Ovary (tissue), 10 donors: ENCODE measurements at places on chromosomes 5 and 9. TPM values are rescaled to one million over a fixed set of nuclear protein-coding genes. Genes with fewer than 3 reads are reported as not detected.
A peak's percentile ranks its signal among the peaks of the same experiment; 100 is the strongest.

- DNase-seq: no peak
- H3K27me3 ChIP-seq: no peaks in the 10 kb centered on the region
- H3K4me3 ChIP-seq: no peak overlapping the region
- H3K36me3 ChIP-seq: no peaks in the 10 kb centered on the region
- peaks cover 2% of the 10 kb centered on the region for H3K4me1 ChIP-seq
Observed at GRCh38 chr5:139116100-139116655, 82.0 kb downstream of the SIL1 start.

GRCh38 chr9:132708239-132708638 is 38.0 kb downstream of the GTF3C4 start:
- no peak overlapping the region for H3K27ac ChIP-seq
- H3K36me3 ChIP-seq: no peaks in the 10 kb centered on the region
- no peak overlapping the region for H3K4me3 ChIP-seq

DNA sequence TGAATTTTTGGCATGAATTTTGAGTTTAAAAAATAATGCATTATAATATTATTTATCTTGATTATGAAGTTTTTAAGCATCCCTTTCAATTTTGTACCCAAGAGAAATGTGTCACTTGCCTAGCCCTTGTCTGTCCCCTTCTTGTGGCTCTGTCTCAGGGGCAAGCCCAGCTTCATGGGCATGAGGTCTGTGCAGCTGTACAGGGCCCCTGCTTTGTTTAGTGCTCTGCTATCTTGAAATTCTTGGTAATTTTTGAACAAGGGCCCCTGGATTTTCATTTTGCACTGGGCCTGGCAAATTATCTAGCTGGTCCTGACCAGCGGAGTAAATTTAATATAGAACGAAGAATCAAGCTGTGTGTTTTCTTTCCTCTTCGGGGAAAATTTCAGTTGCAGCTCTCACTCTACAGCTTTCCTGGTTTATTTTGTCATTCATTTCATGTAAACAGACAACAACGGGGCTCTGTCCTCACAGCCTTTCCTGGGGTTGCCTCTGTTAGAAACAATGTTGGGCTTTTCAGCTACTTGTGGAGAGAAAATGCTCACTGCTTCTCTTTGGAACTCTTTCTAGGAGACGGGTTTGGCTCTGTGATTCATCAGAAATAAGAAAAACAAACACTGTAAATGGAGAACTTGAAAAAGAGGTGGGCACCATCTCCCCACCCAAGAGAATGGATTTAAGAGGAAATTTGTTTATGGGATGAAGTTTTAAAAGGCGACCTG is 41.1 kb downstream of the LIX1 start:
- H3K36me3 ChIP-seq: no peaks in the 10 kb centered on the region
- H3K4me3 ChIP-seq: no peak overlapping the region
- no peaks in the 10 kb centered on the region for H3K27me3 ChIP-seq
- no peaks in the 10 kb centered on the region for H3K4me1 ChIP-seq
- no peak overlapping the region for H3K27ac ChIP-seq

- no peaks in the 10 kb centered on the region for H3K27me3 ChIP-seq
- no peaks in the 10 kb centered on the region for H3K4me1 ChIP-seq
- DNase-seq: no peak
- H3K36me3 ChIP-seq: no peaks in the 10 kb centered on the region
- no peak overlapping the region for H3K4me3 ChIP-seq
Observed at GRCh38 chr5:159836691-159837090, 79.6 kb upstream of the ADRA1B start.

DNA sequence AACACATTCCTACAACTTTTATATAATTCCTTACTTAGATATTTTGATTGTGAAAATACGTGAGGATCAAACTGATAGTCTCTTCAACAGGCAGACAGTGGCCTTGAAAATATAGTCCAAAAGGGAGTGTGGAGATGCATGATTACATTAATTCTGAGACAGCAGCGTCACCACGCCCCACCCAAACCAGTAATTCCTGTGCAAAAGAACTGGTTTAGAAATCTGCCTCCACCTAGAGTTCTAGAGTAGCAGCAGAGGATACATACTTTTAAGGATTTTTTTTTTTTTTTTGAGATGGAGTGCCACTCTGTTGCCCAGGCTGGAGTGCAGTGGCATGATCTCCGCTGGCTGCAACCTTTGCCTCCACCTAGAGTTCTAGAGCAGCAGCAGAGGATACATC is 1.6 kb upstream of the TUT7 start:
- DNase-seq: no peak
- no peaks in the 10 kb centered on the region for H3K27me3 ChIP-seq
- no peaks in the 10 kb centered on the region for H3K36me3 ChIP-seq

GRCh38 chr5:131373265-131373664 is 109.4 kb downstream of the CDC42SE2 start:
- H3K4me1 ChIP-seq: peaks cover 2% of the 10 kb centered on the region
- H3K4me3 ChIP-seq: no peak overlapping the region
- H3K27ac ChIP-seq: no peak overlapping the region
- no peaks in the 10 kb centered on the region for H3K27me3 ChIP-seq
- no peaks in the 10 kb centered on the region for H3K36me3 ChIP-seq

- H3K27ac ChIP-seq: no peak overlapping the region
- peaks cover 4% of the 10 kb centered on the region for H3K4me1 ChIP-seq
- no peak overlapping the region for H3K4me3 ChIP-seq
- no peak for DNase-seq
- no peaks in the 10 kb centered on the region for H3K36me3 ChIP-seq
- H3K27me3 ChIP-seq: peaks cover 6% of the 10 kb centered on the region
Observed at GRCh38 chr5:132751444-132751843, 4.2 kb downstream of the CCNI2 start.

- H3K36me3 ChIP-seq: no peaks in the 10 kb centered on the region
- H3K4me3 ChIP-seq: peak overlapping the region; percentile 68
- peak overlapping the region; percentile 62 for H3K27ac ChIP-seq
- peaks cover 5% of the 10 kb centered on the region for H3K4me1 ChIP-seq
- no peaks in the 10 kb centered on the region for H3K27me3 ChIP-seq
- DNase-seq: no peak
Observed at GRCh38 chr5:43312699-43313034, 545 bp downstream of the HMGCS1 start.

GRCh38 chr9:35847792-35848572 is 19.0 kb downstream of the TMEM8B start:
- H3K4me3 ChIP-seq: no peak overlapping the region
- no peak overlapping the region for H3K27ac ChIP-seq
- peak; percentile 3 for DNase-seq
- H3K27me3 ChIP-seq: no peaks in the 10 kb centered on the region
- H3K4me1 ChIP-seq: peaks cover 1% of the 10 kb centered on the region
- H3K36me3 ChIP-seq: no peaks in the 10 kb centered on the region

DNA sequence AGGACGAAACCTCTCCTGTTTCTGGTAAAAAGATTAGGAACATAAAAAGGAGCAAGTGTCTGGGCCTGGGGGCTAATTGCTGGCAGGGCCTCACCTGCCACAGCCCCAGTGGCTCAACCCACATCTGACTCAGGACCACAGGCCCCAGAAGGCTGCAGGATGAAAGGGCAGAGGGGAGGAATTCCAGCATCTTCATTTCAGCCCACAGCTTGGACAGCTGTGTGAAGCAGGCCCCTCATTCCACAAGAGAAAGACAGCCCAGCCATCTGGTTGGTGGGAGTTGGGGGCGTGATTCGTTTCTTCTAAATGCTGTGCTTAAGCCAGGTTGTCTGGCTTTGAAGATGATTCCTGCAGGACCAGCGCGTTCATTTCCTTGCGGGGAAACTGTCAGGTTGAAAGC is 29.1 kb downstream of the NKX2-5 start:
- H3K4me3 ChIP-seq: no peak overlapping the region
- no peak for DNase-seq
- no peaks in the 10 kb centered on the region for H3K36me3 ChIP-seq
- no peak overlapping the region for H3K27ac ChIP-seq
- no peaks in the 10 kb centered on the region for H3K27me3 ChIP-seq

DNA sequence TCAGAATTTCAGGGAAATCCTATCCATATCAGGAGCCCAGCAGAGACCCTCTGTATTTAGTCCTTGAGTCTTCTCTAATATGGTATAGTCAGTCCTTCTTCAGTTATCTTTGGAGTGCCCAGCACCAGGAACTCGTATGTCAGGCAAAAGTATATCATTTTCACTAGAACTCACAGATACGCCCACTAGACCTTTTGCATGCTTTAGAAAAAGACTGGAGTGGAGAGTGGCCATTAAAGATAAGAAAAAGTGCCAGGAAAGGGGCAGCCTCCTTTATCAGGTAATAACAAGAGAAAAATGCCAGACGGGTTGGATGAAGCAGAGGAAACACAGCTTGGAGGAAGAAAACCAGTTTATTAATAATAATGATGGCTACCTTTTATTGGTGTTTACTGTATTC is 63.5 kb downstream of the GPR21 start:
- no peak overlapping the region for H3K4me3 ChIP-seq
- no peak overlapping the region for H3K27ac ChIP-seq
- DNase-seq: no peak
- H3K4me1 ChIP-seq: no peaks in the 10 kb centered on the region
- no peaks in the 10 kb centered on the region for H3K27me3 ChIP-seq
- no peaks in the 10 kb centered on the region for H3K36me3 ChIP-seq

DNA sequence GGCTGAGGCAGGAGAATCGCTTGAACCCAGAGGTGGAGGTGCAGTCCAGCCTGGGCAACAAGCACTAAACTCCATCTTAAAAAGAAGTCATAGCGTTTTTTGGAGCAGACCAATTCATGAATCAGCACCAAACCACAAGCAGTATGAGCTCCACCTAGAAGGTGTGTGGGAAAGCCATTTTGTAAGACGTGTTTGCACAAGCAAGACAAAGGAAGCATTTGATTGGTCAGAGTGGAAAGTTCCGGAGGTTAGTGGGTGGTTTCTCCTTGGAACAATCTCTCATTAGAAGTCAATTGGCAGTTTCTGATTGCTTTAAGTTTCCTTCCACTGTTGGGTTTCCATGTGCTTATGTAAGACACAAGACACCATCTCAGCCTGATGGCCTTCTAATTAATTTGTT is 5.0 kb downstream of the SRD5A1 start:
- H3K4me3 ChIP-seq: no peak overlapping the region
- H3K27me3 ChIP-seq: no peaks in the 10 kb centered on the region
- H3K4me1 ChIP-seq: no peaks in the 10 kb centered on the region
- no peak overlapping the region for H3K27ac ChIP-seq

DNA sequence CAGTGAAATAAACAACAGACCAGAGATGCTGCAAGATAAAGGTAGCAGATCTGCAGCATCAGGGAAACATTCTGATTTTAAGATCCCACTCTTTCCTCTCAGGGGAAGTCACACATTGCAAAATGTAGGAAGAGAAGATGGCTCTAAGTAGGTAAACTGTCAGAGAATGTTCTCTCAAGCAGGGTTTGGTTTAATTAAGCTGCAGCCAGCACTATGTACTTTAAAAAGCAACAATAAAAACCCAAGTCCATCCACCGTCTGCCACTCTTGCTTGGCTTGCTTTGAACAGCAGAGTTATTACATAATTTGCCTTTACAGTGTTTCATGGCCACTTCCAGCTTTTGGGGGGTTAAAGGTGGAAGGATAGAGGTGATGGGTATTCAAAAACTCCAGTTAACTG is 343.2 kb upstream of the DAP start:
- no peak for DNase-seq
- no peaks in the 10 kb centered on the region for H3K27me3 ChIP-seq
- no peaks in the 10 kb centered on the region for H3K4me1 ChIP-seq
- no peak overlapping the region for H3K27ac ChIP-seq
- no peaks in the 10 kb centered on the region for H3K36me3 ChIP-seq

- H3K4me1 ChIP-seq: no peaks in the 10 kb centered on the region
- no peak overlapping the region for H3K27ac ChIP-seq
- H3K36me3 ChIP-seq: no peaks in the 10 kb centered on the region
- no peak for DNase-seq
- no peak overlapping the region for H3K4me3 ChIP-seq
Observed at GRCh38 chr9:113863345-113863744, 12.8 kb upstream of the ZNF618 start.

- H3K27me3 ChIP-seq: no peaks in the 10 kb centered on the region
- no peaks in the 10 kb centered on the region for H3K36me3 ChIP-seq
- H3K4me1 ChIP-seq: peaks cover 8% of the 10 kb centered on the region
- DNase-seq: no peak
Observed at GRCh38 chr9:687994-688393, 153.5 kb upstream of the DMRT1 start.

DNA sequence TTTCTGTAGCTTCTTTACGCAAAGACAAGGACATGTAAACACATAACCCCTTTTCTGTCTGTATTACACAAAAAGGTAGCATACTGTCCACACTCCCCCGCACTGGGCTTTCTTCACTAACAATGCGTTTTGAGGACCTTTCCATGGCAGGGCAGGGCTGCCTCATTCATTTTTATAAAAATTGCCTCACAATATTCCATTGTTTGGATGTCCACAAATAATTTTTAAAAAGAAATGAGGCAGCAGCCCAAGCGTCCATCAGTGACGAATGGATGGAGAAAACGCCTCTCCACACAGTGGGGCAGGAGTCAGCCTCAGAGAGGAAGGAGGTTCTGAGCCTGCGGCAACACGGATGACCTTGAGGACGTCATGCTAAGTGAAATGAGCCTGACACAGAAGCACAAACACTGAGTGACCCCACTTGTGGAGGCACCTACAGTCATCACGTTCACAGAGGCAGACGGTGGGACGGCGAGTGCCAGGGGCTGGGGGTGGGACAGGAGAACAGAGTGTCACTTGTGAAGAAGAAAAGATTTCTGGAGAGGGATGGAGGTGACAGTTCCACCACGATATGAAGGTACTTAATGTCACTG is 67.8 kb downstream of the RASGEF1C start:
- no peak for DNase-seq
- no peaks in the 10 kb centered on the region for H3K27me3 ChIP-seq
- H3K27ac ChIP-seq: no peak overlapping the region
- no peak overlapping the region for H3K4me3 ChIP-seq
- no peaks in the 10 kb centered on the region for H3K36me3 ChIP-seq
- no peaks in the 10 kb centered on the region for H3K4me1 ChIP-seq

DNA sequence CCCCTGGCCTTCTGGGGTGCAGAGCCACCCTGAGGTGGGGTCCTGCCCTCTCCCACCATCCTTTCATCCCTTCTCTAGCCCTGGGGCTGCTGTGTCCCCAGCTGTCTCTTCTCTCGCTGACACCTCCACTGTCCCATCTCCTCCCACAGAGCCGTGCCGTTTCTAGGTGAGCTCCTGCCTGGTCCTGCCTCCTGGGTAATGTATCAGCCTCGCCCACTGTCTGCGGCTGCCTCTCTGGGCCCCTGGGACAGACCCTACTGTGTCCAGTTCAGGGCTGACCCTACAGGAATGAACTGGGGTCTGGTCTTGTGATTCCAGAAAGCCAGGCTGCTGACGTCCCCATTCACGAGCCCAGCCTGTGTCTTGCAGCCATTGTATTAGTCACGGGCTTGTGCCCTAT is 4.1 kb downstream of the PAEP start:
- no peaks in the 10 kb centered on the region for H3K4me1 ChIP-seq
- no peak overlapping the region for H3K4me3 ChIP-seq
- no peaks in the 10 kb centered on the region for H3K36me3 ChIP-seq
- H3K27ac ChIP-seq: no peak overlapping the region
- DNase-seq: no peak

PRDM9 gene
- not detected for total RNA-seq

DMRT3 gene
- not detected for total RNA-seq

IRGM gene
- total RNA-seq: not detected

TAF1L gene
- not detected for total RNA-seq

CERCAM gene
- 45.8 TPM for total RNA-seq

ABLIM3 gene
- 7.7 TPM for total RNA-seq

GPSM1 gene
- 36.4 TPM for total RNA-seq

IL4 gene
- not detected for total RNA-seq

DBH gene
- total RNA-seq: not detected

ST8SIA4 gene
- total RNA-seq: 3.1 TPM

JADE2 gene
- 33.5 TPM for total RNA-seq
